ENCODE measurements at places on chromosomes 16 and 17. TPM values are rescaled to one million over a fixed set of nuclear protein-coding genes. Genes with fewer than 3 reads are reported as not detected.

DNA sequence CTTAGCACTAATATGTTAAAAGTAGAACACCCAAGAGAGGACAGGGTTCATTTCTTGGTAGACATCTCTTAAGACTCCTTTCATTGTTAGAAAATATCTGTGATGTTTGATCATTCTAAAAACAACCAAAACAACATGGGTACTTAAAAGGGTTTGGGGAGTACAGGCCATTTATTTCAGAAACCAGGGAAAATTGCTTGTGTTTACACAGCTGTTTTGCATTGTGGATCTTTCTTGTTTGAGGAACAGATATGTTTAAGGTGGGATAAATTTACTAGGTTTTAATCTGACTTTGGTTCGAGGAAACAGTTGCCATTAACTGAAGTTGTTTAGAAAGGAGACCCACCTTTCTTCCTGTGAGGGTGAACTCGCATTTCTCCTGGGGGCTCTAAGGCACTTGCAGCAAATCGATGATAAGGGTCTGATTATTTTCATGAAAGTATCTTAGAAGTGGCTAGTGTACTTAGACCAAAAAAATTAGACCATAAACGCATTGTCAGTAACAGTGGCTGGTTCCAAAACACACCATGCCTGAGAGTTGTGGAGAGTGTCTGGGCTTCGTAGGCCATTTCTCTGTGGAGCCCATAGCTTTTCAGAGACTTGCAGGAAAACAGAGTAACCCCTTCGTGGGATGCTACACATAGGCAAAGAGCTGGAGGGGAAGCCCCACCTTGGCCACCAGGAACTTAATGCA, 17.6 kb downstream of the CLUAP1 start:
- peaks cover 31% of the 10 kb centered on the region for H3K36me3 ChIP-seq
- peaks cover 4% of the 10 kb centered on the region for H3K4me1 ChIP-seq
- no peaks in the 10 kb centered on the region for H3K27me3 ChIP-seq
- DNase-seq = no peak

DNA sequence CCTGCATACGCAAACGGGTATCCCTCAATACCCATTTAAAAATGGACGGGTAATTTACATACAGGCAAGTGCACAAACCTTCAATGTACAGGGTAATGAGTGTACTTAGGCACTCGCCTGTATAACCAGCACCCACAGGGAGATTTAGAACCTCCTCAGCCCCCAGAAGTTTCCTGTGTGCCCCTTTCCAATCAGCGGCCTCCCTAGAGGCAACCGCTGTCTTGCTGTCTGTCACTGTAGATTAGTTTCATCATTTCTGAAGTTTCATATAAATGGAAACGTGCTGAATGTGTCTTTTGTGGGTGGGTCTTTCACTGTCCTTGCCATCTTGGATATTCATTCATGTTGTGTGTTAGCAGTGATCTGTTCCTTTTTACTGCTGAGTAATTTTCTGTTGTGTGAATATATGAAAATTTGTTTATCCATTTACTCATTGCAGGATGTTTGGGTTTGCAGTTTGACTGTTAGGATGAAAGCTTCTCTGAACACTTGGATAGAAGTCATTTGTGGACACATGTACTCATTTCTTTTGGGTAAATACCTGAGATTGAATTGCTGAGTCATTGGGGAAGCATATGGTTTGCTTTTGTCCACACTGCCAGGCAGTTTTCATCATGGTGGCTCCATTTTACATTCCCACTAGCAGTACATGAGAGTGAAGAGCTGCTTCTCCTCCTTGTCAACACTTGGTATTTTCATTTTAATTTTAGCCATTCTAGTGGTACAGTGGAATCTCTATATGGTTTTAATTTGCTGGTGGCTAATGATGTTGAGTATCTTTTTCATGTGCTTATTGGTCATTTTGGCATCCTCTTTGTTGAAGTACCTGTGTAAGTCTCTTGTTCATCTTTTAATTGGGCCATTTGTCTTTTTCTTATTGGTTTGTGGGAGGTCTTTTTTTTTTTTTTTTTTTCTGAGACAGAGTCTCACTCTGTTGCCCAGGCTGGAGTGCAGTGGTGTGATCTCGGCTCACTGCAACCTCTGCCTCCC, 2.1 kb upstream of the ADCY7 start:
- no peak for DNase-seq
- peak overlapping the region; percentile 56 for H3K27ac ChIP-seq
- H3K27me3 ChIP-seq = no peaks in the 10 kb centered on the region
- no peak overlapping the region for H3K4me3 ChIP-seq
- H3K4me1 ChIP-seq = peaks cover 64% of the 10 kb centered on the region
- peaks cover 25% of the 10 kb centered on the region for H3K36me3 ChIP-seq

The KRT40 gene
- total RNA-seq = not detected

DNA sequence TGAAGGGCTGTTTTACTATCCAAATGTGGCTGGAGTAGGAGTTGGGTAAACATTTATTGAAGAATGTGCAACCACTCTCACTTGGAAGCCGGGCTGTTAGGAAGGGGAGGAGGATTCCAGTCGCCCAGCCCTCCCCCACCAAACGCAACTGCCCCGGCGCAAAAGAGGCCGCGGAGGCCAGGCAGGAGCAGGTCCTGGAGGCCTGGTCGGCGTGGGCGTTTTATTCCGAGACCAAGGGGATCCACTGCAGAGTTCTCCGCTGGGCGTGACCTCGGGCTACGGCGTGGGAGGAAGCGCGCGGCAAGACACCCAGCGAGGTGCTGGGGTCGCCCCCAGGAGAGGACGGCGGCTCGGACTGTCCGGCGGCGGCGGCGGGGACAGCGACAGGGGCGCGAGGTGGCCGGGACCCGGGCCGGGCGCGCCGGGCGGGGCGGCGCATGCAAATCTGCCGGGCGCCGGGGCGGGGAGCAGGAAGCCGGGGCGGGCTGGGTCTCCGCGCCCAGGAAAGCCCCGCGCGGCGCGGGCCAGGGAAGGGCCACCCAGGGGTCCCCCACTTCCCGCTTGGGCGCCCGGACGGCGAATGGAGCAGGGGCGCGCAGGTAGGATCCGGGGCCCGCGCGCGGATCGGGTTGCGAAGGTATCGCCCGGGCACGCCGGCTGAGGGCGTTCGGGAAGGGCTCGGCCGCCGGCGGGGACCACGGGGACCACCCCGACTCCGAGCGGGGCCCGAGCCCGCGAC, at the start of gene IL4R:
Gene IL4R (plus strand): TSS at position 553 of the 739 bp plus-strand sequence. CDS start 26,230 bp downstream, outside the sequence.
- peak within 1 kb of the TSS; percentile 75 for H3K4me3 ChIP-seq
- peaks cover 18% of the 10 kb centered on the region for H3K4me1 ChIP-seq
- peaks cover 3% of the 10 kb centered on the region for H3K36me3 ChIP-seq
- peak within 1 kb of the TSS; percentile 59 for H3K27ac ChIP-seq
- DNase-seq = peak; percentile 24
- peaks cover 15% of the 10 kb centered on the region for H3K27me3 ChIP-seq

Measured in SJSA1 (cell line).